ENCODE measurements at places on chromosomes 1 and 21.

DNA sequence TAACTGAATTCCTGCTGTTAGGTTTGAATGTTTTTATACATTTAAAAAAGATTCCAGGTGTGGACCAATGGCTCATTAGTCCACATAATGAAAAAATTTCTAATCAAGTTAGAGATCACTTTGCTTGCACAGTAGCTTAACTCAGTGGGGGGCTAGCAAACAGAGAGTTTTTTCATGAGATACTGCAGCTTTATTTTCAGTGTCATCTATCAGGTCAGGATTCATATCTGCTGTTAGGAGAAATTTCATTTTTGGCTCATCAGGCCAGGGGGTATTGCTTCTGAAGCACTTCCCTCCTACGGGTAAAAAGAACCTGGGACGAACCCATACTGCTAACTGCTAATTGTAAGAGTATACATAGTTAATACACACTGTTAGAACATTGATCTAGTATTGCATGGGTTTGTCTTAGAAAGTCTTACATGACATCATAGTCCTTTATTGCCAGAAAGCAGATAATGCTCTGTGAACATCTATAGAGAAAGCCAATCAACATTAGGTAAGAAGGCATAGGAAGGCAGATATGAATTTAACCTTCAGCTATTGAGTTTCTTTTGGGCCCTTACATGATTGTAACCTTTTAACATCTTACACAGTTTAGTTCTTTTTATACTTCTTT lies 38.0 kb downstream of the ADGRL2 start:
- DNase-seq, result no peak

- no peak for DNase-seq
Measured at GRCh38 chr1:237032029-237032428, 10.0 kb upstream of the RYR2 start.

- DNase-seq, result no peak
Measured at GRCh38 chr1:30313584-30313983, 409.8 kb downstream of the MATN1 start.

GRCh38 chr1:205454903-205455335 lies 926 bp downstream of the BLACAT1 start:
- DNase-seq, result no peak

DNA sequence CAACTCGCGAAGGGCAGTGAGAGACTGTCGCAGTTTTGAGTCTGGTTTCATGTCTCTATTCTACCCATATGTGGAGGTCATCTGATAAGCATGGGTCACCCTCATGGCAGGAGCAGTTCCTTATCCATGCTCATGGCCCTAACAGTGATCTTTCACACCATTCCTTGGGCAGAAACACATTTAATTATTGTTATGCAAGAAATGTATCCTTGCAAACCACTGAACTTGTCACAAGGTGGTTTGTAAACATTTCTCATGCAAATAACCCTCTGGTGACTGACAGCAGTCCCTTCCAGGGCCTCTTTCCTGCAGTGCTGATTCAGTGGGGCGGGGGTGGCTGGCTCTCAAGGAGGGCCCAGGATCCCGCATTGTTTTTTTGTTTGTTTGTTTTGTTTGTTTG lies 421.4 kb upstream of the RUNX1 start:
- no peak for DNase-seq

- no peak for DNase-seq
Measured at GRCh38 chr1:174953285-174954072, 46.3 kb upstream of the CACYBP start.

GRCh38 chr1:239735111-239735510 lies 348.7 kb downstream of the CHRM3 start:
- DNase-seq, result no peak

- DNase-seq, result no peak
Measured at GRCh38 chr1:55255901-55256300, 40.7 kb upstream of the USP24 start.

GRCh38 chr1:200207711-200208126 lies 180.2 kb downstream of the NR5A2 start:
- no peak for DNase-seq

DNA sequence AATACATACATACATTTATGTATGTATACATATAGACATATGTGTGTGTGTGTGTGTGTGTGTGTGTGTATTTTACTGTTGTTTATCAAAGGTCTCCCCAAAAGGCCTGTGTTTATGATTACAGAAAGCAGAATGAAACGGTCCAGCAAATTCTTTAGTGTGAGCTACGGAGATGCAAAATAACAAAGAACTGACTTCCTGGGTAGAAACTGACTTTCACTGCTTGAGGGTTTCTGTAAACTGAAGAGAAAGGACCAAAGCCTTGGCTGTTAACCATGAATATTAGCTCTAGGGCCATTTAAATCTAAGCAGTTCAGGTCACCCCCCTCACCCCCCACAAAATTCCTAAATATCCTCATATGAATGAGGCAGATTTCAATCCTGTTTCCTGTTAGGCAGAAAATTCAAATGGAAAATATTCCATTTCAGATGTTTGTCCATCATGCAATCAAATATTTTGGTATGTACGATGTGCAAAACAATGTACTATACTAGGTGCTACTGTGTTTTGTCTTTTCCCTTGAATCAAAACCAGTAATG lies 213.2 kb downstream of the TGFB2 start:
- no peak for DNase-seq

- no peak for DNase-seq
Measured at GRCh38 chr21:17454315-17455027, 58.4 kb upstream of the CXADR start.

DNA sequence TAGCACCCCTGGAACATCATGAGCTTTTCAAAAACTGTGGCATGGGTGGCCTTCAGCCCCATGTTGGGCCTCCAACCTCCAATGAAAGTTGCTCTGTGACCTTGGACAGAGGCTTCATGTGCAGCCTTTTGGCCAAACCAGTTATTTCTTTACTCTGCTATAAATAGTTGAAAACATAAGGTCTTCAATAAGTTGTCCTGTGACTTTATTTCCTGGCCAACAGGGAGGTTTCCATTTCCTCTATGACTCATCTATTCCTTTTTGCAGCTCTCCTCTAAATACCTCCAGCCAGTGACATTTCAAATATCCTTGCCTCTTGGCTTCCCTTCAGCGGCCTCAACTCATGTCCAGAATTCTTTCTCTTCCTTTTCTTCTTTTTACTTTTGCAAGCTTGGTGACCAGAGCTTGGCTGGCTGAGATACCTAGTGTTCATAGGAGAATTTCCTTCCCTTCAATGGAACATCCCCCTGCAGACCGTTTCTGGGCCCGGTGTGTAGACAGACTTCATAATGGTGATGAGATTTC lies 22.7 kb upstream of the TRIM67 start:
- no peak for DNase-seq

- no peak for DNase-seq
Measured at GRCh38 chr1:17998889-17999288, 108.7 kb upstream of the IGSF21 start.

DNA sequence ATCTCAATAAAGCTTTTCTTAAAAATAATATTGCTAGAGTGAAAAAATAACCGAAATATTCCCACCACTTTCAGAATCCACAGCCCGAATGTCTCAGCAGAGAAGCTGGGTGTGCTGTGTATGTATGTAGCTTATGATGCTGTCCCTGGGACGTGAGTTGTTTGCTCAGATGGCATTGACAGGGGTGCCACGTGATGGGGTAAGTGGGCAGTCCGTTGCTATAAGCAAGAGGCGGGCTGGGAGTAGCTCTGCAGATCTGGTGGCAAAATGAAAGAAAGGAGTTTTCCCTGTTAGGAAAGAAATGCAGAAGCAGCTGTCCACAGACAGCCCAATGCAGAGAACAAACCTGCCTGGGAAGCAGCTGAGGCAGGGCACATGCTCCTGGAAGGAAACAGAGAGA lies 3.8 kb upstream of the FAM20B start:
- DNase-seq, result no peak

DNA sequence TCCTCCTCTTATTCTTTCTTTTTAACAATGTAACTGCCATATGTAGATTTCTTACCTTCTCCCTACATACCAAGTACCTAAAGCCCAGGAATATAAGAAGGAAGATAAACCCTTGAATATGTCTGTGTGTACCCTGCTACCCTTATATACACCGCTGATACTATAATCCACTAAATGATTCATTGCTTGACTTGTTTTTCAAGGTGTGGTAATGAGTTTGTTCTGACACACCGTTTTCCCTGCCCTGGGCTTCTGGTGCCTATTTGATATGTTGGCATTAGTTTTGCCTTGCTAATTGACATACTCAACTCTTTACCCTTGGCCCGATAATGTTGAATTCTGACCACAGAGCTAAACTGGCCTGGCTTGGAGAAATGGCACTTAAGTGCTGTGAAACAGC lies 64.3 kb downstream of the IL23R start:
- no peak for DNase-seq

DNA sequence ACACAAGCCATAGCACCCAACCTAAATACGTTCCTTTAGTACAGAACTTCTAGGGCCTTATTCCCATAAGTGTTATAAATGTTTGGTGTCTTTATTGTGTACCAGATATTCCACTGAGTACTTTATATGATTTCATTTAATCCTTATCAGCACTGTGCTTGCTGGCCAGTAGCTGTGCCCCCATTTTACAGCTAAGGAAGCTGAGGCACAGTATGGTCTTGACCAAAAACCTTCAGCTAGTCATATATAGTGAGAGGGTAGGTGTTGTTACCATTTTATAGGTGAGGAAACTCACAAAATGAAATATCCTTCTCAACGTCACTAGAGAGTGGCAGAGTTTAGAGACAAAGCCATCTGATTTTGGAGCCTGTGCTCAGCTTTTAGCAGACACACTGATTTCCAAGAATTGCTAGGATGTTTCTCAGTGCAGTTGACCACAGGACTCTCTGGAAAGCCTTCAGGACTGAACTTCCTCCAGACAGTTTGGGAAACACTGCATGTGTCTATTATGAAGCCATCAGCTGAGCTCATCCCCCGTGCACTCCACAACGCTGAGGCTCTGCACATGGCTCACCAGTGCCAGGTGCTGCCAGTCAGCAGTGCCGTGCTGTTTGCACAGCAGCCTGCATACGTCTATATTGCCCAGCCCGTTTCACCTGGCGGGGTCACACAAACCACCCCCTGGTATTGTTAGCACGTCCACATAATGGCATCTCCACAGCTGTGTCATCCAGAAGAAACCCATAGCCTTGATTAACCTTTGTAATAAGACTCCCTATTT lies 15.4 kb downstream of the NPPA start:
- DNase-seq, result peak; percentile 22

DNA sequence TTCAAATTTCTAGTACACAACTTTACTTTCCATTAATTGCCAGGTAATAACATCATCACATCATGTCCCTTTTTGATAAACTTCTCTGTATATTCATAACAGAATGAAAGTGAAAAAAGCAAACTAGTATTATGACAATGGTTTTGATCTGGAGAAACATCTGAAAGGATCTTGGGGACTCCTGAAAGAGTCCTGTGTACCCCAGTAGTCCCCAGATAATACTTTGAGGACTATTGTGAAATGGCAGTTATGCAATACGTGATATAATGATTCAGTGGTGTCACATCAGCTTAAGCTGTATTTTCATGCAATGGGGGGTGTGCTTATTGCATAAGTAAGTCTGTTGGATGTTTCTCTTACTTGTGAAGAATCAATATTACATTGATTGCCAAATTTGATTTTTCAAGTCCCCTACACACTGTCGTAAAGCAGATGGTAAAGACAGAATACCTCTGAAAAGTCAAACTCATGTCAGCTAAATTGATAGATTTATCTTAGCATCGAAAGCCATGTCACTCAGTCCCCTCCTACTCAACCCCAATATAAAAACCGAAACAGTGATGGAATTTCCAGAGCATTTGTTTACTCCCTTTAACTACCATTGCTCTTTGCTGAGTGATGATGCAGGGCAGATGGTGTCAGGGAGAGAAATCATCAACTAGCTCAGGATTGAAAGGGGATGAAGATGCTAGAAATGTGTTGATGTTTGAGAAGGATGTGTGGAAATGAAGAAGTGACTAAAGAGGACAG lies 146.7 kb upstream of the C1orf105 start:
- no peak for DNase-seq

GRCh38 chr1:10724511-10724910 lies 71.9 kb downstream of the CASZ1 start:
- DNase-seq, result no peak
